ENCODE measurements at places on chromosomes 1 and 21. TPM values are rescaled to one million over a fixed set of nuclear protein-coding genes. Genes with fewer than 3 reads are reported as not detected.

GRCh38 chr1:234396871-234397270 is 23.6 kb downstream of the COA6 start:
- DNase-seq, result no peak

Gene ENAH
- total RNA-seq, result 70.4 TPM

DNA sequence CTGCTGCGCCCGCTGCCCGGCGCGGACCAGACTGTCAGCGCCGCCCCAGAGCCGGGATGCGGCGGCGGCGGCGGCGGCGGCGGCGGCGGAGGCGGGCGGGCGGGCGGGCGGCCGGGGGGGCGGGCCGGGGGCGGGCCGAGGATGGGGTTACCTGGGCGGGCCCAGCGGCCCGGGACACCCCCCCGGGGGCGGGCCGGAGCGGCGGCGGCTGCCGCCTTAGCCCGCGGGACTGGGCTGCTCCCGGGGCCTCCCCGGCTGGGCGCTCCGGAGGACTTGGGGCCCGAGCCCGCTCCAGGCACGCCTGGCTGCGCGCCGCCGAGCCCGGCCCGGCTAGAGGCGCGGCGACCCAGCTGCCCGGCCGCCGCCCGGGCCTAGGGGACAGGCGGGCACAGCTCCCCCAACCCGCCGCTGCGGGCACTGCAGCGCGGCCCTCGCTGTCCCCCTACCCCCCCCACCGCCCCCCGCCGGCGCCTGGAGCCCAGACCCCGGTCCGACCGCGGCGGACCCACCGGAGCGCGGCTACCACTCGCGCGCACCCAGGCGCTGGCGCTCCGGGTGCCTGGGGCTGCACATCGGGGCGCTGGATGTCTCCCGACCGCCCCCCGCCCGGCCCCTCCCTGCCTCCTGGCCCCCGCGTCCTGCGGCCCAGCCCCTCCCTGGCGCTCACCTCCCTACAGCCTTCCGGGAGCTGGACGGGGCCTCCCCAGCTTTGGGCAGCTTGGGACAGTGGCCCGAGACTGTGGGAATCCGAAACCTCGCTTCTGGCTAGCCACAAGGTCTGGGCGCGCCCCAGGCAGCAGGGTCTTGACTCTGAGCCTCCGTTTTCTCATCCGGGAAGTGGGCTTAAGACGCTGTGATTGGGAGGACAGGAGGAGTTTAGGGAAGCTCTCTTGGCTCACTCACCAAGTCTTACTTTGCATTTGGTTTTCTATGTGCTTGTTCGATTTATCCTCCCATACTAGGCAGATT is at the start of gene WNT4:
Gene WNT4 (minus strand): TSS at position 33 of the 969 bp plus-strand sequence. CDS start 175 bp downstream, outside the sequence.
- DNase-seq, result no peak

DNA sequence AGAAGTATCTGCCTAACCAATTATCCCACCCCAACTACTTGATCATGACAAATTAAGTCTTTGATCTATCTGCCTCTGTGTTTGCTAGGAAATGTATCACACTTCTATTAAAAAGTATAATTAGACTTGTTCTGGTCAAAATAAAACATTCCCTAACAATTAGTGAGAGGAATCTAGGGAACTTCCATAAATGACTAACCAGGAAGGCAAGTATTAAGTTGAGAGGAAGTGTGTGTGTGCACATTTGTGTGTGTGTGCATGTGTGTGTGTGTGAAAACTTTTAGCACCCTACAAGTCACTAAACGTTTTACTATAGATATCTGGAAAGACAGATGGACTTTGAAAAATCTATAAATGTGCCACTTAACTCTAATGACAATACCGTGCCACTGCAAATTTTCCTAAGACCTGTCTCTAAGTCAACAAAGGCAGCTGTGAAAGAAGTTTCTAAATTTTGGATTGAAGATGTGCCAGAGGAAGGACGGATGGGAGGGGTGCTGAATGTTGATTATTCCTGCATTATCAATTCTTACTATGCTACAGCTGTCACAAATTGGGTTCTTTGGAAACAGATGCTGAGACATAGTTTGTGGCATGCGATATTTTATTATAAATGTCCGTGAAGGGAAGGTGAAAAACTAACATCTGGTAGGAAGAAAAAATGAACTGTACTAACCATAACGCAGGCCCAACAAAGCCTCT is 567.1 kb downstream of the PTPRC start:
- DNase-seq, result no peak

Gene SETDB1
- 15.7 TPM for total RNA-seq

Gene YARS1
- 34.1 TPM for total RNA-seq

DNA sequence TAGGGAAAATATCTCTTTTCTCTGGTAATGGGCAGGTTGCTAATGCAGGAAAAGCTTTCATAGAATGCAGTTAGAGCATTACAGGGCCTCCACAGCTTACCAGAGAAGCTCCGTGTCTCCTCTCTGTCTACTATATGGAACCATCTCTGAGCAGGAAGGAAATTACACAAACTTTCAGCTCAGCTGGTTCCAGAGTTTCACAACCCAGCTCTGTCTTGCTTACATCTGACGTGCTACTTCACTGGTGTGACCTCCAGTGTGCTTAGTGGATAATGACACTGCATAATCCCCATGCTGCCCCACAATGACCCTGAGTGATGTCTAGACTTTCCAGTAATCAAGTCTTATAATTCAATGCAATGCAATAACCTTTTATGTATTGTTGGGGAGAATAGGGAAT is 4.3 kb upstream of the FGGY start:
- DNase-seq, result no peak

DNA sequence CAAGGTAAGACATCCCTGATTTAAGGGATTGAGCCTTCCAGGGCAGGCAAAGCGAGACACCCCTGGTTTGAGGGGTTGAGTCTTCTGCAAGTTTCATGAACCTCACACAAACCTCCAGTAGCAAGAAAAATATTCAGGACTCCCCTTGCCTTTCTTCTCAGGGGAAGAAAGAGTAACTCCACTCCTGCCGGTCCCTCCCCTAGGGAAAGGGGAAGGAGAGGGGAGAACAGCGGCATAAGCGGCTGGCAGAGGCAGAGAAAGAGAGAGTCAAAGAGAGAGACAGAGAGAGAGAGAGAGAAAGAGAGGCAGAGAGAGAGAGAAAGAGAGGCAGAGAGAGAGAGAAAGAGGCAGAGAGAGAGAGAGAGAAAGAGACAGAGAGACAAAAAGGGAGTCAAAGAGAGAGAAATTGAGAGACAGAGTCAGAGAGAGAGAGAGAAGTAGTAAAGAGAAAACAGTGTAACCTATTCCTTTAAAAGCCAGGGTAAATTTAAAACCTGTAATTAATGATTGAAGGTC is 29.5 kb upstream of the CBR3 start:
- DNase-seq, result no peak

GRCh38 chr1:3581296-3582036 is 29.8 kb downstream of the MEGF6 start:
- no peak for DNase-seq

GRCh38 chr1:67350783-67351182 is 43.1 kb downstream of the IL12RB2 start:
- DNase-seq, result no peak

DNA sequence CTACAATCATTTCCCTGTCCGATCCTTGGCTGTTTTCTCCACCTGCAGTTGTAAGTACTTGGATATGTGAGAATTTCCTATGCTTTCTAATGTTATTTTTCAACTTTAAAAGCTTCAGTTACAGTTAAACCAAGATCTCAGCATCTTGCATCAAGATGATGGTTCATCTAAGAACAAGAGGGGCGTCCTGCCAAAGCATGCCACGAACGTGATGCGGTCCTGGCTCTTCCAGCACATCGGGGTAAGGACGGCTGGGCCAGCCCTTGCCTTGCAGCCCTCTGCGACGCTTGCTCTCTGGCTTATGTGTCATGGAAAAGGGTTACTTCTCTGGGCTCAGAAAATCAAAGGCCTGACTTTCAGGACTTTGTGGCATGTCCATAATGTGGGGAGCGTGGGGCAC is 46.8 kb downstream of the PKNOX1 start:
- no peak for DNase-seq

- DNase-seq, result no peak
Observed at GRCh38 chr1:52590266-52590665, 11.9 kb upstream of the GPX7 start.

Gene SPRR4
- total RNA-seq, result not detected

DNA sequence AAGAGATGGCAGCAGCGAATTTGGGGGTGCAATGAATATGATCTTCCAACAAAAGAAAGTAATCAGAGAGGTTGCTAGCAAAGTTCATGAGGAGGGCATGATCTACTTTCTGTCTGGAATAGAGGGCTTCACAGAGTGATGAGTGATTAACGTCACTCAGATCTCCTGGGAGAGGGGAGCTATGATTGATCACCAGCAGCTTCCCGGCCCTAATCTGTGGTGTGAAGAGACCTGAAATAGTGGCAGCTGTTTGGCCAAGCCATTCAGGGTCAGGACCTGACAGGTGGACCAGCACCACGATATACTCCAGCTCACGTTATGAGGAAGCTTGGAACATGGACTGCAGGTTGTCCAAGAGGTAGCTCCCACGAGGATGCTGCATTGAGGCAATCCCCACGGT is 19.9 kb upstream of the TMEM183A start:
- no peak for DNase-seq

GRCh38 chr21:46000182-46000730 is 18.7 kb downstream of the COL6A1 start:
- peak; percentile 40 for DNase-seq

Gene ARTN
- total RNA-seq, result not detected

Gene GOLT1A
- not detected for total RNA-seq

DNA sequence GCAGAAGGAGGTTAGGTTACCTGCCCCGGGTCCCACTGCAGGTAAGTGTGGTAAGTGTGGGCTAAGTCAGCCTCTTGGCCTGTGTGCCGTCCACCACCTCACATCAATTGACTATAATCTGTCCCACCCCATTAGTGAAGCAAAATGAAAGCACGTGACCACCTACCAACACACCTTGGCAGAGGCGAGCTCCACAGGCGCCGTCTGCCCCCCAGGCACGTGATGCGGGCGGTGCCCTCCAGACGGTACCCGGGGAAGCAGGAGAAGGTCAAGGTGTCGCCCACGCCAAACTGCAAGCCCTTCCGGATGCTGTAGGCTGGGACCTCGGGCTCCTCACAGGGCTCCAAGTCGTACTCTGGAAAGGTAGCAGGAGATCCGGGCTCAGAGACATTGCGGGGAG is 149.5 kb upstream of the HMGB4 start:
- DNase-seq, result no peak

- DNase-seq, result no peak
Observed at GRCh38 chr1:153324912-153325311, 12.2 kb upstream of the PGLYRP3 start.

Gene CBS
- 6.2 TPM for total RNA-seq

Gene VPS13D
- 63.3 TPM for total RNA-seq

Gene PPIAL4G
- total RNA-seq, result not detected

DNA sequence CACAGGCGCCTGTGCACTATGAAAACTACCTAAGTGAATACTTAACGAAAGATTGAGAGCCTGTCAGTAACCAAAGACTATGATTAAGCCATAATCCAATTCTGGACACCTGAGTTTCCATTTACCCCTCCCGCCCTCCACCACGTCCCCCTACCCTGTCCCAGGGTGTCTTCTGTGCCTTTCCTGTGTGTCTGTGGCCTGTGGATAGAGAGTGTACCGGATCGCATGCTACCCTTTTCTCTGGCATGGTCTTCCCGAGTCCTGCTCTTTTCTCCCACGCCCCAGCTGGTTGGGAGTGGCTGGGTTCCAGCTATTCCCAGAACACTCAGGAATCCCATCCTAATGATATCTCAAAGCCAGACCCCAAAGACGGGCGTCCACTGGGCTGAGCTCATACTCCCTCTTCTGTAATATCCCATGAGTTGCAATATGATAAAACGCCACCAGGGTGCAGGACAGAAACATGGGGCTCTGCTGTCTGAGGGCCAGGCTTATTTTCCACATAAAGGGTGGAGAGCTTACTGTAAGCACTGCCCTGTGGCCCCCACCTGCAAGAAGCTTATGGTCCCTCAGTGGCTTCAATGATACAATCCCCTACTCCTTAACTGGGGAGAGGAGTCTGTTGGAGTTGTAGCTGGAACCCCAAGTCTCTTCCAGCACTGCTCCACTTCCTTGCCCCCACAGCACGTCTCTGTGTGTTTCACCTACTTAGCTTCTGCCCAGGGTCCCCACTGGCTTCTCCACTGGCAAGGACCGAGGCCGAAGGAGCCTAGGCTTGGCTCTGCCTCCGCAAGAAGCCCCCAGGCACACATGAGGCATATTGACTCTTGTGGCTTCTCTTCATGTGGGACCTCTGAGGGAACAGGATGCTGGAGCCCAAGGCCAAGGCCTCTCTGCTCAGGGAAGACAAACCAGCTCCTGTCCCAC is 17.6 kb upstream of the ALX3 start:
- no peak for DNase-seq

Gene ADAM30
- total RNA-seq, result not detected

GRCh38 chr1:11948822-11949458 is 14.4 kb downstream of the PLOD1 start:
- no peak for DNase-seq

DNA sequence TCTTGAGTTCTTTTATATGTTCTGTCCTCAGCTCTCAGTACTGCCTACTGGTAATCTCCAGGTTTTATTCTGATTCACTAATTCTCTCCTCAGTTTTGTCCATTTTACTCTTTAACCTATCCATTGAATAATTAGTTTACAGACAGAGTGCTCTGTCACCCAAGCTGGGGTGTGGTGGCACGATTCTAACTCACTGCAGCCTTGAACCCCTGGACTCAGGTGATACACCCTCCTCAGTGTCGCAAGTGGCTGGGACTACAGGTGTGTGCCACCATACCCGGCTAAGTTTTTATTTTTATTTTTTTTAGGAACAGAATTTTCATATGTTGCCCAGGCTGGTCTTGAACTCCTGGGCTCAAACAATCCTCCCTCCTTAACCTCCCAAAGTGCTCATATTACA is 14.0 kb downstream of the RAB4A start:
- no peak for DNase-seq

DNA sequence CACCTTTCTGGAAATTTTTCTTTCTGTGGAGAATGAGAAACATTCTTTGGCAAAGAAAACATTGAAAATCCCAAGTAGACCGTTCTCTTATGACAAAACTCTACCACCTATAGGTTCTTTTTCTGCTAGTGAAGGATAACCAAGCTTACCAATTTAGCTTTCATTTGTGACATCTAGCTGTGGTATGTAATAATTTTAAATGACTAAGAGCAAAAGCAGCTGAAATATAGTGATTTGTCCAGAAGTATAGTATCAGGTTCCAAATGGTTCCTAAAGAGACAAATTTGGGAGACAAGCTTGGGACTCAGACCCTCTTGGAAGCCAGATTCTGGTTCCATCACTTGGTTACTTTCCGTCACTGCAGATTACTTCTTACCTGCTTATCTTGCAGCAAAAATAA is 24.4 kb downstream of the FUBP1 start:
- no peak for DNase-seq

Gene RNASEL
- 3.3 TPM for total RNA-seq

GRCh38 chr21:39048064-39048463 is 135.2 kb downstream of the PSMG1 start:
- no peak for DNase-seq

GRCh38 chr1:168561989-168562388 is 14.4 kb upstream of the XCL1 start:
- DNase-seq, result no peak

DNA sequence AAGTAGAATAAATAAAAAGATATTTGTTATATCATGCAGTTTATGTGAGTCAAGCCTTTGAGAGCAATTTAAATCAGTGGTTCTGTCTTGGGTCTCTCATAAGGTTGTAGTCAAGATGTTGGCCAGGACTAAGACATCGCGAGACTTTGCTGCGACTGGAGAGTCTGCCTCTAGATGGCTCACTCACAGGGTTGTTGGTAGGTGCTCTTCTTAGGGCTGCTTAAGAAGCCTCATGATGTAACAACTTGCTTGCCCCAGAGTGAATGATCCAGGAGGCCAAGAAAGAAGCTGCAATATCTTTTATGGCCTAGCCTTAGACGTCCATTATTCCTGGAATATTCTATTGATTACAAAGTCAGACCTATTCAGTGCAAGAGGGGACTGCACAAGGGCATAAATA is 73.1 kb upstream of the CACHD1 start:
- no peak for DNase-seq

GRCh38 chr1:22350924-22351767 is 100.5 kb upstream of the ZBTB40 start:
- no peak for DNase-seq
